Activated naive CD8-positive, alpha-beta T cell treated with anti-CD3 and anti-CD28 coated beads for 36 hours (primary cell): ENCODE measurements at places on chromosomes 6 and 20. TPM values are rescaled to one million over a fixed set of nuclear protein-coding genes. Genes with fewer than 3 reads are reported as not detected.

GRCh38 chr20:5197270-5197827, 70.5 kb downstream of the CDS2 start:
- no peak for DNase-seq

The TRIM15 gene
- total RNA-seq = 0.29 TPM

DNA sequence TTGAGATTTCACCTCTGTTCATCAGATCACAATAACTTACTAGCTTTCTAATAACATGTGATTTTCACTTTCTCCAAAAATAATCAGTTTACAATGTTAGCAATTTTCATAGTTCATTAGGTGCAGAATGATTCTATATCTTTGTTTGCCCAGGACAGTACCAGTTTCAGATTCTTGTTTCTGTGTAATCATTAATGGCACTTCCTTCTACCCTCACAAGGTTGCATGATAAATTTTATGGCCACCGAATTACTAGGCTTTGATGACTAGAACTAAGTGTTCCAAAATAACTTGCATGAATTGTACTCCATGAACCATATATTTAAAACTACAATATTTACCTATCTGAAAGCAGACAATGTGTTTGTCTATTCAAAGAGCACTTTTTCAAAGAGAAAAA, 442.3 kb downstream of the EPHA7 start:
- no peak for DNase-seq

- DNase-seq = no peak
Measured at GRCh38 chr6:87230801-87231200, 75.4 kb downstream of the ZNF292 start.

The BTBD9 gene
- 7.0 TPM for total RNA-seq

DNA sequence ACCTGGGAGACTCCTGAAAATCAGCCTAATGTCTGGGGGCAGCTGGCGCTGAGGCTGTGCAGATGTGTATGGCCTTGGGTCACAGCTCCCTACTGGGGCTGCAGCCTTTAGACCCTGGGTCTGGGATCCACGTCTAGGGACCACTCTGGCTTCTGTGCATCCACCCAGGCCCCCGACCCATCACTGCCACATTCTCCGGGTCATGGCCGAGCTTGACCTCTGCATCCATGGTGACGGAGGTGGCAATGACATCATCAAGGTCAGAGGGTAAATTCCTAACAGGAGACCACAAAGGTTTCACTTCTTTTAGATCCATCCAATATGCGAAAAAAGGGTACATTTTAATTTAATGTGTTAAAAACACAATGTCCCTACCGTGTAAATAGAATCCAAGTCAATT, 14.5 kb upstream of the PCMTD2 start:
- no peak for DNase-seq

GRCh38 chr6:35475573-35475972, 7.4 kb downstream of the RPL10A start:
- no peak for DNase-seq

DNA sequence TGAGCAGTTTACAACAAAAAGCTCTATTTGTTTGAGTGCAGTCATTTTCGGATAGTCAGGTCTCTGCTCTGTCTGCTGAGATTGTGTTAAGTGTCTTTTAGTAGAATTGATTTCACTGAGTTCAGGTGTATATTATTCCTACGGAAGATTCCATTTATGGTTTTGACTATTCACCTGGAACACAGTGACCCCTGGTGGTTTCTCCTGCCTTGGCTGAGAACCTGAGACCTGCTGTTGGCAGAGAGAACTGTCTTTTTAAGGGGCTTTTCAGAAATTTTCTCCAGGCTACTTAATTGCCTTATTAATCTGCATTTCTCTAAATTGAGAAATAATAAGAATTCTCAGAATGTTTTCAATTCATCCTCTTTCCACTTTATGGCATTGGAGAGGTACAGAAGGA, 508.0 kb downstream of the TBC1D32 start:
- DNase-seq = no peak

GRCh38 chr6:75286955-75287354, 2.4 kb upstream of the TMEM30A start:
- DNase-seq = no peak

DNA sequence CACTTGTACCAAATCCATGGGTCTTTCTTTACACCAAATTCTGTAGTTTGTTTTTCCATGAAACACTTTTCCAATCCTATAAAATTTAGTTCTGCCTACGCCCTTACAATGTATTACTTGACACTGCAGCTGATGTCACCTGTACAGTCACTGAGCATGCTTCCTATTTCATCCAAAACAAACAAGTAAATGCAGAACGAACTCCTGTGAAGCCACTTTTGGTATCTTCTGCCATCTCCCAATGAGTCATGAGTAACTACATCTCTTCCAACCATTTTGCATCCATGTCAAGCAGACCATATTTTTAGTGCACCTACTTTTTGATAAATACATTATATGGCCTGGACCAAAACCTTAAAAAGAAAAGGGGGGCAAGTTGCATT, 42.4 kb downstream of the HDDC2 start:
- DNase-seq = no peak

The RIMS1 gene
- total RNA-seq = not detected

GRCh38 chr6:116876107-116876506, 935 bp upstream of the RFX6 start:
- no peak for DNase-seq

The PNPLA1 gene
- not detected for total RNA-seq

The NKAIN4 gene
- not detected for total RNA-seq

The OPRM1 gene
- not detected for total RNA-seq

The C20orf141 gene
- not detected for total RNA-seq

DNA sequence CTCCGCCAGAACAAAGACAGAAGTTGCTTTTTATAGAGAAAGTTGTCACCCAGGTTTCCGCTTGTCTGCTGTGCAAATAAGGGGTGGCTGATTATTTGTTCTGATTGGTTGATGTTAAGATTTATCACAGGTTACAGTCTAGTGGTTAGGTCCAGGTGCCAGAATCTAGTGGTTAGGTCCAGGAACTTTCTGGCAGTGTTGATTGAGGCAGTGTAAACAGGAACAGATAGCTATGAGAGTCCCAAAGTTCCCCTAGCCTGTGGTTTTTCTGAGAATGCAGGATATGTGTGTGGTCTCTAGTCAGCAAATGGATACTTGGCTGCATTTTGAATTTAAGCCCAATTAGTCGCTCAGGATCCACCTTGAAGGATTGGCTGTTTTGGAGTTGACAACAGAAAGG, 148.0 kb downstream of the TMEM200A start:
- peak; percentile 59 for DNase-seq

The C6orf58 gene
- 0.18 TPM for total RNA-seq
